ENCODE measurements at places on chromosomes 5 and 9. TPM values are rescaled to one million over a fixed set of nuclear protein-coding genes. Genes with fewer than 3 reads are reported as not detected.

The ZFAND5 gene
- 126 TPM for total RNA-seq

The FOXD4L5 gene
- not detected for total RNA-seq

The FREM1 gene
- total RNA-seq, result 21.0 TPM

The ASS1 gene
- 65.8 TPM for total RNA-seq

The GSN gene
- total RNA-seq, result 2,059 TPM

The TXN gene
- total RNA-seq, result 108 TPM

The SOWAHA gene
- total RNA-seq, result 0.16 TPM

The MATR3 gene
- total RNA-seq, result 272 TPM

The PCDHB14 gene
- total RNA-seq, result 9.4 TPM

The UGT3A2 gene
- total RNA-seq, result not detected

The ENG gene
- total RNA-seq, result 17.1 TPM
